NCI-H2081 treated with DMSO at 0.1 percent for 48 hours (cell line): ENCODE measurements at places on chromosomes 6 and 20.

DNA sequence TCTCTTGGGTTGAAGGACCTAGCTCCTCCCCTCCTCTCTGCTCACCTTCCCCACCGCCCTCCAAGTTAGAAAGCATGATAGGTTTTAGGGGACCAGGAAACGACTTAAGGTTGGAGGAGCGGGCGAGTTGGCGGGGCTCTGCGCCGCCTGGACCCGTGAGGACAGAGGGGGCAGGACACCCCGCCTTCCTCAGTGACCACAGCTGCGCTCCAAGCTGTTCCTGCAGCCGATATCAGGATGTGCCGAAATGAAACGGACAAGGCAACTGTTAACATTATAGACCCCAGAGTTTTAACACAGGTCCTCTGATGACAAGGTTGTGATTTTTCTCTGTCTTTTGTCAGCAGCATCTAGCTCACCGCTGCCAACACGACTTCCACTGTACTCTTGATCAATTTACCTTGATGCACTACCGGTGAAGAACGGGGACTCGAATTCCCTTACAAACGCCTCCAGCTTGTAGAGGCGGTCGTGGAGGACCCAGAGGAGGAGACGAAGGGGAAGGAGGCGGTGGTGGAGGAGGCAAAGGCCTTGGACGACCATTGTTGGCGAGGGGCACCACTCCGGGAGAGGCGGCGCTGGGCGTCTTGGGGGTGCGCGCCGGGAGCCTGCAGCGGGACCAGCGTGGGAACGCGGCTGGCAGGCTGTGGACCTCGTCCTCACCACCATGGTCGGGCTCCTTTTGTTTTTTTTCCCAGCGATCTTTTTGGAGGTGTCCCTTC is at the start of gene GRM1:
Gene GRM1, plus strand, starts transcription at position 212 of the 722 bp plus-strand sequence. Its CDS starts 456 bp downstream, at position 668.
- no peak for DNase-seq

DNA sequence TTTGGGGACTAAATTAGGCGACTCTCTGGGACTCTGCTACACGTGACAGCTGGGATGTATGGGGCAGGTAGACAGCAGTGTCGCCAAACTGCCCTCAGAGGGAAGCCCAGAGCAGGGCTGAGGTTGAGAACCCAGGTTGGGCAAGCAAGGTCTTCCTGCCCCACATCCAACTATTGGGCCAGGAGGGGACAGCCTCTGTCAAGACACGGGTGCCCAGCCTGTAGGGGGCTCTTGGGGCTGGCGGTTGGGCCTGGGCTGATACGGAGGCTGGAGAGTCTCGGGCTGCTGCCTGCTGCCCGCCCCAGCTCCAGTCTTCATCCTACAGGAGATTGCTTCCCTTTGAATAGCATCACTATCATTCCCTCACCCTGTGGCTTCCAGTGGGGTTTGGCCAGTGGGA is 33.3 kb downstream of the CPNE5 start:
- no peak for DNase-seq

DNA sequence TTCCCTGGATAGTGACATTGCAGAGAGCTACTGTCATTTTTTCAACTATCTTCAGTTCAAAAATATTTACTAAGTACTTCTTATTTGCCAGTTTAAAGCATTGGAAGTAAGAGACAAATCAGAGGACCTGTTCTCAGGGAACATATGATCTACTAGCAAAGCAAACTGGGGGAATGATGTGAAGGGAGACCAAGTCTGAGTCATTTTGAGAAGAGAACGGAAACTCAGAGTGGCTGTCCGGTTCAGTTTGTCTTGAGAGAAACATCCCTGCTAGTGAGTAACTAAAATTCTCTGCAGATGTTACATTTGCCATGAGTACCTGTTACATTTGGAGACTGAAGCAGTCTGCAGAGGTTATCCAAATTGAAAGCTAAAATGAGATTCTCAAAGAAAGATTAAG is 118.3 kb downstream of the KCNQ5 start:
- no peak for DNase-seq

- DNase-seq = no peak
Observed at GRCh38 chr6:84193114-84193708, 34.2 kb downstream of the CEP162 start.

DNA sequence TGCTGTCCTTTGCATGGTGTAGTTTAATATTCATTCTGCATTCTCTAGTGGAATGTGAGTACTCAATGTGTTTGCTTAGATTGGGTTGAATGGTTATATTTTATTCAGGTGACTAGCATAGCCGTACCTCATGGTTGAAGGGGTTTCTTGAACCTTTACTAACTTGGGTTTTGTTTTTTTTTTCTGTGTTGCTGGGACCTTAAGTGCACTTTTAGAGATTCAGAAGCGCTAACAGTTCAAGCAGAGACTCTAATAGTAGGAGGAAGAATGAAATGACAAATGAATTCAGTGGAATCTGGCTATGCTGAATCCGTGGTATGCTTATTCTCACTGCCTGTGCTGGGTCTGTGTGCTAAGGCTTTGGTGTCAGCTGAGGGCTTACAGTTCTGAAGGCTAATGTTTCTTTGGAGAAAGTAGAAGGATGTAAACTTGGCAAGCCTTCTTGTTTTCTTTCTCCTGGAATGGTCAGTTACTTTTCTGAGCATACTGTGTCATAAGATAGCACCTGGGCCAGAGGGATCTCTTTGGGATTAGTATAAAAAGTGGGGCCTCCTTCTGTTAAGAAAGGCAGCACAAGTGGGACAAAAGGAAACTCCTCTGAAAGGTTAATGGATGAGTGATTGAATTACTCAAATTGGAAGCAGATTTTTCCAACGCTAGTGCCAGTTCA is 28.7 kb downstream of the RNF144B start:
- no peak for DNase-seq

- no peak for DNase-seq
Observed at GRCh38 chr6:23006656-23007055, 437.3 kb downstream of the HDGFL1 start.
